Stimulated activated CD8-positive, alpha-beta memory T cell treated with anti-CD3 and anti-CD28 coated beads, Interleukin-15, amount 100 ng/mL, for 1 hour (primary cell): ENCODE measurements at places on chromosomes 11 and 22.

- DNase-seq = no peak
These were observed 1.3 kb downstream of the DENND5A start for GRCh38 chr11:9263840-9264315.

DNA sequence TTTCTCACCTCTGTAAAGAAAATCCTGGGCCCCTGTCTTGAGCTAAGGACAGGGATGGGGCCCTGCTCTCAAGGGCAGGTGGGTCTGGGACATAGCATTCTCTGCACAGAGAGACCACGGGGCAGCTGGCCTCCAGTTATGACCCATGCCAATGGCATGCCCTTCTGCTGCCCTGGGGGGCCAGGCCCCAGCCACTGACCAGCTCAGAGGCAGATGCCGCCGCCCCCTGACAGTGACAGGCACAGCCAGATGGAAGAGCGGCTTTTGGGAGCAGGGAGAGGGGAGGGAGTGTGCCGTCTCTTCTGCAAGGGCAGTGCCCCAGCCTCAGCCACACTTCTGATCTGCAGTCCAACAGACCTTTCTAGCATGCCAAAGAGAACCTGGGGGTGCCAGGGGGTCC is 114.8 kb upstream of the NAV2 start:
- no peak for DNase-seq

GRCh38 chr11:45671246-45672171 is 6.1 kb upstream of the CHST1 start:
- DNase-seq = no peak

DNA sequence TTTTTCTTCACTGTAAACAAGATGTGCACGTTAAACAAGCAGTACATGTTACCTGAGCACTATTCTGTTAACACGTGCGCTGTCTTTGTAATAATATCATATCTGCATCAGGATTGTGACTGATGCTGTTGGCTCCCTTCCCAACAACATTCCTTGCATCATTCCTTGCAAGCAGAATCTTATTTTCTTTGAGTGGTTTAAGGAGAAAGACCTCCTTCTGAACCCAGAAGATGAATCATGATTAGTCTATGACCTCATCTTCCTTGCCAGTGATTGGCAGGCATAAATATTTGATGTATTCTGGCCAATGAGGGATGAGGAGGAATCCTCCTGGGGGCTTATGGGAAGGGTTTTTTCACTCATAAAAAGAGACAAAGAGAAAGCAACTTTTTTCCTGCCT is 46.2 kb downstream of the C11orf71 start:
- no peak for DNase-seq

DNA sequence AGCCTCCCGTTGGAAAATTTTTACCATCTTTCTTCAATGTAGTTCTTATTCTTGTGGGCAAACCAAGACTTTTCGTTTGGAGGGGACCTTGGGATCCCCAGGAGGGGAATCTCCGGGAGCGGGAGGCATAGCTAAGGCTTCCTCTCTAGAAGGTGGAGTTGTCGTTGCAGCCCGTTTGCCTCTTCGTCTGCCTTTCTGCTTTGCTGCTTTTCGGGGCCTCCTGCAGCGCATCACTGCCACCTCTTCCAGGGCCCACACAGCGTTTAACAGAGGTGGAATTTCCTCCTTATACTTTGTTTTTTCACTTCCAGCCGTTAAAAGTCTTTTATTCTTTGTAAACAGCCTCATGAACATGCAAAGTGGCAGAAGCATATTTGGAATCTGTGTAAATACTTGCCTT is 3.5 kb upstream of the IFITM3 start:
- DNase-seq = no peak

GRCh38 chr22:33542153-33542552 is 378.1 kb downstream of the LARGE1 start:
- no peak for DNase-seq

DNA sequence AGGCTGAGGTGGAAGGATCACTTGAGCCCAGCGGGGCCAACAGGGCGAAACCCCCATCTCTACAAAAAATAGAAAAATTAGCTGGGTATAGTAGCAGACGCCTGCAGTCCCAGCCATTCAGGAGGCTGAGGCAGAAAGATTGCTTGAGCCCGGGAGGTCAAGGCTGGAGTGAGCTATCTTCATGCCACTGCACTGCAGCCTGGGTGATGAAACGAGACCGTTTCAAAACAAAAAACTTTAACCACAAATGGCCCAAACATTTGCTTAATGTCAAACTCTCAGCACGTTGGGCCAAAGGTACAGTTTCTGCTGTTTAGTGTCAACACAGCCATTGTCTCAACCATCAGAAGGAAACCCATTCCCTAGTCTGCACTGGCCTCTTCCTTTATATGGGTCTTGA is 69.2 kb upstream of the TTC12 start:
- no peak for DNase-seq

DNA sequence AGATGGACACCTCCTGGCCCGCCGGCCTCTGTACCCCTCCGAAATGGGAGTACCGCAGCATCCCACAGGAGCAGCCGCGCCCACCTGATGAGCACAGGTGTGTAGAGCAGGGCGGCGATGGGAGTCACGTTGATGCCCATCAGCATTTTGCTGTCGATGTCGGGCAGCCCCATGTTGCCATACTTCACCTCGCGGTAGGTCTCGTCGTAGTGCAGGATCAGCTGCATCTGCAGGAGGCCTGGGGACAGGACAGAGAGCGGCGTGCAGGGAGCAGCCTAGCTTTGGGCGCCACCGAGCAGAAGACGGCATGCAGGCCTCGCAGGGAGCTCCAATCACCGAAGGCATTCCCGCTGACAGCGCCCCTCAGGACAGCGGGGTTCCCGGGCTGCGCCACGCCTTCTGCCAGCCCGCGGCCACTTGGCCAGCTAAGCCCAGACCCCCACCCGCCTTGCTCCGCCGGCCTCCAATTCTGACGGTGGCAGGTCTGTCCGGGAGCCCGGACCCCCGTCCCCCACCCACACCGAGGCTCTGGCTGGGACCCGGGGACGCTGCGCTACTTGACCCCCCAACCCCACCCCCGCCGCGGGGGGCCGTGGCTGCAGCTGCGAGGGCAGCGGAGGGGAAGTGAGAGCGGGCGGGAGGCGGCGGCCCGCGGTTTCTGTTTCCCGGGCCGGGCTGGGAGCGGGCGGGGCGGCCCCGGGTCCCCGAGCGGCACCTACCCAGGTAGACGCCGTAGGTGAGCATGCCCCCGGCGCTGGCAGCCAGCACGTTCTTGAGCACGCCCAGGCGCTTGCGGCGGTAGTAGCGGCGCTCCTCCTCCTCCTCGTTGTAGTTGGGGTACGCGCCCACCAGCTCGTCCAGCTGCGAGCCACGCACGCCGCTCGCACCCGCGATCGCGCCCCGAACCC is 705 bp downstream of the UNC93B1 start:
- peak; percentile 20 for DNase-seq

DNA sequence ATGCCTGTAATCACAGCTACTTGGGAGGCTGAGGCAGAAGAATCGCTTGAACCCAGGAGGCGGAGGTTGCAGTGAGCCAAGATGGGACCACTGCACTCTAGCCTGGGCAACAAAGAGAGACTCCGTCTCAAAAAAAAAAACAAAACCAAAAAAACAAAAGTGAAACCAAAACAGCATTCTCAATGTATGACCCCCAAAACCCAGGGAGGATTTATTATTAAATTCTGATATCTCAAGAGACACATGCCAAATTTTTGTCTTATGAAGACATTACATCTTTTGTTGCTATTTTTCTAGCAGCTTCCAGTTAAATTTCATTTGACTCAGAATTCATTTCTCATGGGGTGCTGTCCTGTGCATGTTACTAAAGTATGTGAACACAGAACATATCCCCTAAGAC is 3.0 kb upstream of the YPEL4 start:
- no peak for DNase-seq

- DNase-seq = no peak
These were observed 7.8 kb downstream of the ADAMTS8 start for GRCh38 chr11:130420478-130421198.

- DNase-seq = no peak
These were observed 76.9 kb downstream of the DKK3 start for GRCh38 chr11:11931461-11932055.

DNA sequence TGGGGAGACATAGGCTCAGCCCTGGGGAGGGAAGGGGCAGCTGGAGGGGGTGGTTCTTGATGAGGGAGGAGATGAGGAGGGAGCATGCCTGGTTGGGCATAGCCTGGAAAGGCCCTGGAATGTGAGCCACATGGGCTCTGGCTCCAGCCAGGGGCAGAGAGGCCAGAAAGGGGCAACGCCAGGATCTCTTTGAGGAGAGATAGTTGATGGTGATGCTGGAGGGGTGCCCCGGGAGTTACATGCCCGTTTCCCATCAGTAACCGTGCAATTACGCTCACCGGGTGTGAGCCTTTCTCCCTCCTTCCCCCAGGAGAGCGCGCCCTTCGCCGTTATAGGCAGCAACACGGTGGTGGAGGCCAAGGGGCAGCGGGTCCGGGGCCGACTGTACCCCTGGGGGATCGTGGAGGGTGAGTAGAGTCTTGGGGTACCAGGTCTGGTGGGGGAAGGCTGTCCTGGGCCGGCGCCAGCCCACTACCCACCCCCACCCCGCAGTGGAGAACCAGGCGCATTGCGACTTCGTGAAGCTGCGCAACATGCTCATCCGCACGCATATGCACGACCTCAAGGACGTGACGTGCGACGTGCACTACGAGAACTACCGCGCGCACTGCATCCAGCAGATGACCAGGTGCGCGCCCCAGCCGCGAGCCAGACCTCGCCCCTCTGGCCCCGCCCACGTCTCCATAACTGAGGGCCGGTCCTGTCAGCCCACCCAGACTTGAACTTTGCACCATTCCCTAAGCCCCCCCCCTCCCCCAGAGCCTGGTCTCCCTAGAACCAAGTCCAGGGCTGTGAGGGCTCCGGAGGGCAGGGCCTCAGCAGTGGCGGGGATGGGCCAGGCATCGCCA is 1.8 kb upstream of the GP1BB start:
- DNase-seq = no peak

GRCh38 chr11:6067502-6067901 is 36.9 kb upstream of the OR56A1 start:
- DNase-seq = no peak

- DNase-seq = no peak
These were observed at the start of gene MS4A7 for GRCh38 chr11:60378354-60378753. TSS of gene MS4A7 (plus strand) at chr11:60378532. CDS start at chr11:60383142, 4,610 bp downstream.

GRCh38 chr11:44304091-44305025 is 5.6 kb downstream of the ALX4 start:
- no peak for DNase-seq

GRCh38 chr11:66386171-66387069 is 14.9 kb upstream of the SLC29A2 start:
- peak; percentile 80 for DNase-seq

DNA sequence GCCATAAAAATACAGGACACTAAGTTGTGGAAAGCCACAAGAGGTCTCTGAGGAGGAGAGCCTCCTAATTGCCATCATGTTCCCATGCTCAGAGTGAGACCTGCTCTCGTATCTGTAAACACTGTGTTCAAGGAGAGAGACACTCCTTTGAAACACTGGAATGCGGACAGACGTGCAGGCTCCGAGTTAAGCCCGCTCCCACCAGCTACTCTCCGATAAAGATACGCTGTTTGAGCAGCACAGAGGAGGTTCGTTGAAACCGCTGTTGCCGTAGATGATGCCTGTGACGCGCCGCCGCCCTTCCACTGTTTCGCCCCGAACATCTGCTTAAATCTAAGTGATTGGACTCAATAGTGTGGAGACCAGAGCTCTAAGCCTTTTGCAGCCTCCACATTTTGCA is 25.1 kb downstream of the NUP50 start:
- DNase-seq = no peak

- DNase-seq = no peak
These were observed 390 bp upstream of the HTATIP2 start for GRCh38 chr11:20363149-20363499.

DNA sequence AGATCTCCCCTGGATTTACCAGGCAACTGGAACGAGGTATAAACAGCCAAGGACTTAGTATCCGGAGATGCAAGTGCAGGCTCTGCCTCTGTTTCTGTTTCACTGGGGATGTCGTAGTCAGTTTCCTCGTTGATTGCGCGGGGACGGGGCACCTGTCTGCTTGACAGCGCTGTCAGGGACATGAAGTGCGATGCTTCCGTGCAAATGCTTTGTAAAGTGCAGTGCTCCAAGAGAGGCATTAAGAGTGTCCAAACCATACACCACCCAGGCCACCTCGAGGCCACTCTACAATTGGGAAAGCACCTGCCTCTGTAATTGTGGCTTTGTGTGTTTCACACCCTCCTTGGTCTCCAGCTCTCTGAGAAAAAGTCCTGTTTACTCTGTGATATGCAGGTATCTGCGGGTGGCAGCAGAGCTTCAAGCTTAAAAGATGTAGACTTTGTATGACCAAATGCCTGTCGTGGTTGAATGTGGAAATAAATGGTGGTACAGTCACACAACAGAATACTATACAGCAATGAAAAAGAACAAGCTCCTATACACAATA is 18.6 kb upstream of the CD5 start:
- DNase-seq = no peak
